ENCODE measurements at places on chromosomes 5 and 9. TPM values are rescaled to one million over a fixed set of nuclear protein-coding genes. Genes with fewer than 3 reads are reported as not detected.

GRCh38 chr9:124885551-124885950 is 23.6 kb downstream of the ARPC5L start:
- no peak for DNase-seq

- DNase-seq: no peak
Measured at GRCh38 chr9:77956555-77956954, 75.1 kb downstream of the GNAQ start.

GRCh38 chr5:36200513-36200912 is 41.2 kb downstream of the NADK2 start:
- no peak for DNase-seq

- DNase-seq: no peak
Measured at GRCh38 chr9:135664266-135664665, 1.2 kb downstream of the LCN9 start.

DNA sequence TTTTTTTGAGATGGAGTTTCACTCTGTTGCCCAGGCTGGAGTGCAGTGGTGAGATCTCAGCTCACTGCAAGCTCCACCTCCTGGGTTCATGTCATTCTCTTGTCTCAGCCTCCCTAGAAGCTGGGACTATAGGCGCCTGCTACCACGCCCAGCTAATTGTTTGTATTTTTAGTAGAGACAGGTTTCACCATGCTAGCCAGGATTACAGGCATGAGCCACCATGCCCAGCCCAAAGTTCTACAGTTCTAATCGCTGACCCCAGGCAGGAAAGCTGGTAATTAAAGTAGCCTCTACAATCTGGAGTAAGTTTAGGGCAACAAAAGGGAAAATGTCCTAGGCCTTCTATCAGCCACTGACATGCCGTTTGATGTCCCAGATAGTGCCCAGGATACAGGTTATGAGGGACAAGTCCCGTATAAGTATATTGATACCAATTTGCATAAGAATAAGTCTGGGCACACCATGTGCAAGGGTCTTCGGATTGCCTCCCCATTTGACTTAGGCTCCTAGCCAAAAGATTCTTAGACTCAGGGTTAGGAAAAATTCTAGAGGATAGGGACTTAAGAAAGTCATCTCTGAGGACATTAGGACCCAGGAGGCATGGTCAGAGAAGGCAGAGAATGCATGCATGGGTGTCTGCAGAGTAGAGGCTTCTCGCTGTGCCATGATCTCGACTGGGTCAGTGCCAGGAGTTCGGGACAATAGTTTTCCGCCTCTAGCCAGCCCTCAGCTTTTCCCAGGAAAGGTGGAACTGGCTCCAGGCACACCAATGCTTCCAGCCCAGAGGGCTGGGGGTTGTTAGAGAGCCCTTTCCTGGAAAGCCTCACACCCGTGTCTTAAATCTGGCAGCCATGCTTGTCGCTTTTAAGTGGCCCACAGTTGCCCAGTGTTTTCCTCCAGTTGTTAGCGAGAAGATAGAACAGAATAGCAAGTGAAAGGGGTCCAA is 1111.1 kb downstream of the TAF11L14 start:
- no peak for DNase-seq

- DNase-seq: no peak
Measured at GRCh38 chr9:2600307-2600706, 21.3 kb upstream of the VLDLR start.

GRCh38 chr9:93111371-93112115 is 15.5 kb downstream of the CARD19 start:
- peak; percentile 53 for DNase-seq

DNA sequence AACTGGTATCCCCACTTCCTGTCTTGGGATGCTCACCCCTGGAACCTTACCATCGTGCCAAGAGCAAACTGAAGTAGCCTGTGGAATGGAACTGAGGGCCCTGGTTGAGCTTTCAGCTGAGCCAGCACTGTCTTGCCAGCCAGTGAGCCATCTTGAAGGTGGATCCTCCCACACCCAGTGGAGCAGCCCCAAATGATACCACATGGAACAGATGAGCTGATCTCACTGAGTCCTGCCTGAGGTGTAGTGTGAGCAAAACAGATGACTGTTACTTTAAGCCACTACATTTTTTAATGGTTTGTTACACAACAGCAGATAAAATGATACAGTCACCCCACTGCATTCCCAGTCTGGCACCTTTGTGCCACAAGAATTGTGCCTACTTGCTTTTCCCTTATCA is 2.2 kb upstream of the PCYOX1L start:
- no peak for DNase-seq

GRCh38 chr9:21549251-21549765 is 67.2 kb upstream of the IFNE start:
- DNase-seq: no peak

DNA sequence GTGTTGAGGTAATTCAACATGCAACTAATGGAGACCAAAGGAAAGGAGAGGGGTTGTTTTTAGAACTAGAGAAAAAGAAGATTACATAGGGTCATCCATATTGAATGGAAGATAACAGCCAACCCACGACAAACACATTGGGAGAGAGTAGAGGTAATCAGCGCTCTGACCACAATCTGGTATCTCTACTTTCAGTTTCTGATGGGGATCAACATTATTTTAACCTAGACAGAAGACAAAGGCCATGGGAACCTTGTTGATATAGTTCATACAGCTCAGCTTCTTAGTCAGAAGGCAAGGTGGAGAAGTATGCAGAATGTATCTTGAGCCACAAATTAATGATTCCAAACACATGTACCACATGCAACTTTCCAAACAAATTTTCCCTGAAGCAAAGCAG is 537.1 kb upstream of the ST8SIA4 start:
- DNase-seq: no peak

GRCh38 chr5:79287380-79287779 is 51.4 kb downstream of the JMY start:
- DNase-seq: no peak

GRCh38 chr5:172443441-172444109 is 10.8 kb downstream of the SH3PXD2B start:
- peak; percentile 78 for DNase-seq

DNA sequence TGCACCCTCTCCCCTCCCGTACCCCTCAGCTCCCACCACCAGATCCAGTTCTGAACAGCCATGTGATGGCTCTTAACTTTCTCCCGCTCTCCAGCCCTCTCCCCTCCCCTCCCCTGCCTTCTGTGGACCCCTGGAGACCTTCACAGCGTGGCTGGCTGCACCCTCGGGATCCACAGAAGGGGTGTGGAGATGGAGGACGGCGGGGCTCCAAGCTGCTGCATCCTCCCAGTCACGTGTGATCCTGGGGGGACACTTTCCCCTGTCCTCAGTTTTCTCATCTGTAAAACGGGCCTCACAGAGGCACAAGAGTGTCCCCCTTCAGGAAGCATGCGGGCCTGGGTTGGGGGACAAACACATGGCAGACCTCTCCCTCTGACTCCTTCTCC is 276.0 kb upstream of the MVB12B start:
- DNase-seq: no peak

- no peak for DNase-seq
Measured at GRCh38 chr5:595285-595875, 16.8 kb upstream of the CEP72 start.

GRCh38 chr5:67612961-67613360 is 416.4 kb upstream of the CD180 start:
- no peak for DNase-seq

DNA sequence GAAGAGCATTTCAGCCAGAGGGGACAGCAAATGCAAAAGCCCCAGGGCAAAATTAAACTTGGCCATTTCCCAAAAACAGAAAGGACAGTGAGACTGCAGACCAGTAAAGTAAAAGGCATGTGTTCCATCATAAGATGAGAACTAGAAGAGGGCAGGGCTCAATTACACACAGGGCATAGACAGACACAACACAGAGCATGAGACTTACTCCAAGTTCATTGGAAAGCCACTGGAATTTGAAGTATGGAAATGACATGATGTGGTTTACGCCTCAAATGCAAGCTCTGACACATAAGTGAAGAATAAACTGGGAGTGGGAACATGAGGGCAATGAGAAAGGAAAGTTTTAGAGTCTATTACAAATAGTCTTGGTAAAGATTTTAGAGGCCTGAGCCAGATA is 446.6 kb upstream of the GRIA1 start:
- no peak for DNase-seq

DNA sequence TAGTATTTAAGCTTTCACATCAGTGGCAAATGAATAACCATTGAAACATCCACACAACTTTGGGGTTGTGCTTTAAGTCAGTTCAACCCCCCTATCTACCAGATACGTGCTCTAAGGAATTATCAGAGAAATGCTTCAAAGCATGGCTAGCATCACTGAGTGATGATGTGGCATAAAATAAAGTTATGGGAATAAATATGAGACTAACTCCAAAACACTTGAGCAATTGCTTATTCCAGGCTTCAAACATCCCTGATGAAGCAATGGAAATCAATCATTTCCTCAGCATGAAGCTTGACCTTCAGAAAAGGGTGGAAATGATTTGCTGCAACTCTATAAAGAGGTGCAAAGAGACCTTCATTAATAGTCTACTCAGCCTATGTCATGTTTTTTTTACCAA is 292.0 kb upstream of the SMC2 start:
- DNase-seq: no peak

DNA sequence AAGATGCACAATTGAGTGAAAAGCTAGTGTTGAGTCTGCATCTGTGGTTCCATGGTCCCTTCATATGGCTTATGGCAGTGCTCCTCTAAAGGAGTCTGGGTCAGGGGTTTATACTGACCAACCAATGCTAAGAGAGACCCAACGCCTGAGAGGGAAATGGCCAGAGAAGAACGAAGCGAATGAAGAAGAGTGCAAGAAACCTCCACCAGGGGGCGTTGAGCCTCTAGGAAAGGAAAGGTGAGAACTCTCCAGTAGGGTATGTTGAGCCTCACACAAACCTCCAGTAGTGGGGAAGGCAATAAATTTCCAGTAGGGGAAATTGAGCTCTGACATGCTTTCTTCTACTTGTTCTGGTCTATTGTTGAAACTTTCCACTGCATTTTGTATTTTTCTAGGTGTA is 470.6 kb downstream of the PRDM9 start:
- DNase-seq: no peak

GRCh38 chr5:66553916-66554575 is 42.1 kb upstream of the MAST4 start:
- peak; percentile 16 for DNase-seq

DNA sequence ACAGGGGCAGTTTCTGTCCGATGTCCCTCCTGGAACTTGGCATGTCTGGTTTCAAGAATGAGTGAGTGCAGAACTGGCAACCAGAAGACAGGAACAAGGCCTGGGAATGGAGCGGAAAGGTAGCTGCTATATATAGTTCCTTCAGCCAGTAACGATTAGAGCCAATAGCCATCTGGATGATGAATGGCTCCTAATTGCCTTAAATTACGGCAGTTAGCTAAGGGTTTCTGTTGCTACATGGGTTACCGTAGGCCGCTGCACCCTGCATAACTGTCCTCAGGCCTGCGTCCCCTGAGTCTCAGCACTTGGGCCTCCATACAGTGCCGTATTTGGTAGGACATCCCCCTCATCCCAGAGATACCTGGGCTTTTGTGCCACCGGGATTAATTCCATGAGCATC is 29.4 kb downstream of the WWC1 start:
- no peak for DNase-seq

DNA sequence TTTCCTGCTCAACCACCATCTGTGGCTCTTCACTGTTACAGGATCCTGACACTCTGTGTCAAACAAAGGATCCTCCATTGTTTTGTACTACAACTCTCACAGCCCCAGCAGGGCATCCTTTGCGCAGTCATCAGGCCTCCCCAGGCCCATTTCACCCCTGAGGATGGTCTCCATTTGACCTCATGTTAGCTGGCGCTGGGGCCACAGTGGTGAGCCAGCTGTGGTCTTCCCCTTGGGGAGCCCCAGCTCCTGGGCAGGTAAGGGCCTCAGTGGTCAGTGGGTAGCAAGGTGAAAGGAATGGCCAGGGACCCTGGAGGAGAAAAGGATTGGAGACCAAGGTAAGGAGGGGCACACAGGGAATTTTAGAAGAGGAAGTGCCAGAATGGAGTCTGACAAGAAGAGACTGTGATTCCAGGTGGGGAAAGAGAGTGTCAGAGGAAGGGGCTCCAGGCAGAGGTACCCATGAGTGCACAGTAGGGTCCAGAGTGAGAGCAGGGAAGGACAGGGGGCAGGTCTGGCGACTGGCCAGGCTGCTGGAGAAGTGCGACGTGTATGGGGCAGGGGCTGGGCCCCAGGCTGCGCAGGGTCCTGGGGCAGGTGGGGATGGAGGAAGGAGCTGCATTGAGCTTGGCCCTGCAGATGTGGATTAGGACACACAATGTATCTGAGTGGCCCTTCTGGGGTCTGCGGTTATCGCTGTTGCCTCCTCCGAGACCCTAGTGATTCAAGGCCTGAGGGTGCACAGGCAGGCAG is 109.9 kb downstream of the PHF2 start:
- peak; percentile 61 for DNase-seq

DNA sequence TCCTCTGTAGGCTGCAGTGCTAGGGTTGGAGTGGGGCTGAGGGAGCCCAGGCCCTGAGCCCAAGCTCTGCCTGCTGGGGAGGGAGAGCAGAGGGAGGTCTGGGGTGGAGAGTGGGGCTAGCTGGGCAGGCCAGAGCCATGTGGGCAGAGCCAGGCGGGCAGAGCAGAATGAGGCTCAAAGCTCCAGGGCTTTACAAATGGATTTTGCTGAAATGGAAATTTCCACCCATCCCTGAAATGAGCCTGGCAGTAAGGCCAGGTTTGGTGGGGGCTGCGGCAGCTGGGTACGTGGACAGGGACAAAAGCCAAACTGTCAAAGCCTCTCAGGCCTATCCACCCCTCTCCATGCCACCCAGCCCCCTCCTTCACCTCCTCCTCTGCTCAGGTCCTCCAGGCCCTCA is 74.2 kb upstream of the ARAP3 start:
- no peak for DNase-seq

GRCh38 chr9:96450613-96451528 is 902 bp downstream of the HABP4 start:
- peak; percentile 24 for DNase-seq

GRCh38 chr5:84535281-84535680 is 150.6 kb upstream of the EDIL3 start:
- DNase-seq: no peak

The NR5A1 gene
- not detected for total RNA-seq

The GZMA gene
- total RNA-seq: 1.7 TPM

The CETN3 gene
- total RNA-seq: 12.4 TPM

The IFNB1 gene
- total RNA-seq: not detected

The BARHL1 gene
- total RNA-seq: not detected

The ECM2 gene
- 10.1 TPM for total RNA-seq

The STC2 gene
- 15.7 TPM for total RNA-seq

The SV2C gene
- 0.25 TPM for total RNA-seq

The SYK gene
- 26.2 TPM for total RNA-seq

The FGF1 gene
- 0.66 TPM for total RNA-seq

The CERCAM gene
- 5.7 TPM for total RNA-seq

The PTPRD gene
- 0.72 TPM for total RNA-seq

The FST gene
- total RNA-seq: 10.4 TPM

The ADGRV1 gene
- 2.5 TPM for total RNA-seq

The GABRA1 gene
- total RNA-seq: not detected

The AGXT2 gene
- total RNA-seq: not detected

The LAMC3 gene
- 23.0 TPM for total RNA-seq

The CENPK gene
- 1.6 TPM for total RNA-seq
